ENCODE measurements at places on chromosomes 7 and 10.

DNA sequence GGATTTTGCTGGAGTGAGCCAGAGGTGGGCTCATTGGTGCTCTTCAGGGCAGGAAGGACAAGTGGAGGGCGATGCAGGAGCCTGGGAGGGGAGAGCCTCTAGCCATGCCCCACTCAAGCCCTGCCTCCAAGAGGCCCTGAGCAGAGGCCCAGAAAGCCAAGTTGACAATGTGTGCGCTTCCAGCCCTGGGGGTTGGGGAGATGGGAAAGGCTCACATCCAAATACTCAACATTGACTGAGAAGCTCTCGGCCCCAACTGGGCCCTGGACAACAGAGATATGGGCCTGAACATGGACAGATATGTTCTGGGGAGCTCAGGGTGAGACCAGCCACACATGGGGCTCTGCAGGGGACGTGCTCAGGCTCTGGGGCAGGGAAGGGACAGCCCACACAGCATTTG is 39.0 kb downstream of the FRMPD2 start:
- DNase-seq: no peak

DNA sequence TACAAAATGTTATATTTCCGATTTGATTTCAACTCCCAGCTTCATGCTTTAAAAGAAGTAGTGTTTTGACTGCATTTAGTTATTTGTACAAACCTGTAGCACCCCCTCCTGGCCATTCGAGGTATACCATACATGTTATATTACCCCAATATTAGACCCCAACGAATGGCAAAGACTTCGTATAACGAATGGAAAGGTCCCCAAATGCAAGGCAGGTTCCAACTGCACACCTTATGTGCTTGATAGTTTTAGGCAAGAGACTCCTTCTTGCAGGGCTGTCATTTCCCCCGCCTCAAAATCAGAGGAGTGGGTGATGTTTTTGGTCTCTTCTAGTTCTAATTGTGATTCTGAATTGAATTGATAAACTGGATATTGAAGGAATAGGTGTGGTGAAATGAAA is 101.1 kb upstream of the TARP start:
- DNase-seq: no peak

GRCh38 chr10:12600652-12601051 is 251.3 kb downstream of the CAMK1D start:
- DNase-seq: no peak

GRCh38 chr7:82527851-82528250 is 84.3 kb upstream of the CACNA2D1 start:
- DNase-seq: no peak

DNA sequence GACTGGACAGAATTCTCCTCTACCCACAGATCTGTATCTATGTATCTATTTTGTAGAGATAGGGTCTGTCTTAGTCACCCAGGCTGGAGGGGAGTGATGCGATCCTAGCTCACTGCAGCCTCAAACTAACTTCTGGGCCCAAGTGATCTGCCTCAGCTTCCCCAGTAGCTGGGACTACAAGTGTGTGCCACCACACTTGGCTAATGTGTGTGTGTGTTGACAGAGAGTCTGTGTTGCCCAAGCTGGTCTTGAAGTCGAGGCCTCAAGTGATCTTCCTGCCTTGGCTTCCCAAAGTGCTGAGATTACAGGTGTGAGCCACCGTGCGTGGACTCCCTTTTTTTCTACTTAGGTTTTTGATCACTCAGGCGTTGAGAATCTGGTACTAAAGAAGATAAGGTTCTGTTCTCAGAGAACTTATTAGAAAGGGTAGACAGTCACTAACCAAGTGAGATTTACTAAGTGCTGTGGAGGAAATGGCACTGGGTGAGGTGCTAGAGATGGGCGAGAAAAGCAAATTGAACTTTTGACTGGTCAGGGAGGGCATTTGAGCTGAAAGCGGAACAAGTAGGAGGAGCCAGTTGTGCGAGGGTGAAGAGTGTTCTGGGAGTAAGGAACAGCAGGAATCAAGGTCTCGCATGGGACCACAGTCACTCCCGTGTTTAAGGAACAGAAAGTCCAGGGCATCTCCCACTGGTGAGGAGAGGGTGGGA is 18.0 kb downstream of the NDUFB2 start:
- no peak for DNase-seq

DNA sequence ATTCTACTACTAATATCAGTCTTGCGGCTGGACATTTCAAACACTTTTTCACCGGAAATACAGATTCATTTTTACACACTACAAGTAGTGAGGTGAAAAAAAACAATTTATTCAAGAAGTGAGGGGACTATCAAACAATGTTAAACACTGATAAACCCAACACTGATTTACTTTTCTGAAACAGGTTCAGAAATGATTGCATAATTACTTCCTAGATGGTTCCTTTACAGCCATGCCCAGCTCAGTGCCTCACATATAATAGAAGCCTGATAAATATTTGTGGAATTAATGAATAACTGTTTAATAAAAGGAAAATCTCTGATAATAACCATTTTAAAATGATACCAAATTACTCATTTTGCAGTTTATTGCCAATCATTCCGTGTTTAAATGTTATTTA is 34.6 kb downstream of the FRA10AC1 start:
- no peak for DNase-seq

- peak; percentile 89 for DNase-seq
Observed at GRCh38 chr7:28711114-28711513, 247.0 kb downstream of the TRIL start.

DNA sequence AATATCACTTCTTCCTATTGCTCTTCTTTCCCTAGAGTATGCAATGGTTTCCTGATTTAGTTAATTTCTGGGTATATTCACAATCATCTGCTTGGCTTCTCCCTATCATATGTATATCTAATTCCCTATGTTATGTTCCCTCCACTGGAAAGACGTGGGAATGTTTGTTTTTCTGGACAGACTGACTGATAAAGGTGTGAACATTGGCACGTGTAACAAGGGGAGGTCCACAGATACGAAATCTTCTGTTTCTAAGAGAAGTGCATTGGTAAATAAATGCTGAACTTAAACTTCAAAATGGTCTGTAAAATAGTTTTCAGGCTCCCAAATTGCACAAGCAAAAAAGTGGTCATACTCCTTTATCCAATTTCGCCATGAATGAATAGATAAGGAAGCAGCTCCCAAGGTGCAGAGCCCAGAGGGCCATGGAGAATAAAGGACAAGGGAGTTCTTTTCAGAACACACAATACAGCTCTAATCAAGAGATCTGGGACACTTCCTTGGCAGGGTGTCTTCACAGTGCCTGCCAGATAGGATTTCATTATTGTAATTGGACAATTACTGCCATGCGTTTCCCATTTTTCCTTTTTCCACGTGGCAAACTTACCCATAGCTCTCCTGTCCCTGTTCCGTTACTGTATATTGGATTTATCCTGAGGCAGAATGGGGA is 141.9 kb downstream of the RNF133 start:
- no peak for DNase-seq

- no peak for DNase-seq
Observed at GRCh38 chr10:94239696-94240095, 123.0 kb downstream of the NOC3L start.

- DNase-seq: no peak
Observed at GRCh38 chr10:16950656-16951601, 133.7 kb upstream of the RSU1 start.

- DNase-seq: no peak
Observed at GRCh38 chr10:69792341-69792740, 9.4 kb upstream of the COL13A1 start.

GRCh38 chr10:17239345-17240085 is 11.5 kb downstream of the VIM start:
- no peak for DNase-seq

DNA sequence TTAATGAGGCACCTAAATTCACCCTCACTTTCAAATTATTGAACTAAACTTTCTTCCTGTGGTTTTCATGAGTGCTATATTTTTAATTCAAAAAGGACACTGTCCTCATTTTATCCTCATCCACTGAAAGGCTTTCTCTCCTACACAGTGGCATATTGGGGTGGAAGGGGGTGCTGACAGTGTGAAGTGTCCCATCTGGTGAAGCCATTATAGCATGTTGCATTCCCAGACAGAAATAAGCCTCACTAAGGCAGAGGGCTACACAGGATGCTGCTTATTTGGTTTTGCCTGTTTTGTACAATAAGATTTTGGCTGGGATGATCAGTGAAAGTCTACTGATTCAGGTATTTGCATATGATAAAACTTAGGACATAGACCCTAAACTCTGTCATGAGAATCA is 82.4 kb upstream of the INHBA start:
- no peak for DNase-seq

DNA sequence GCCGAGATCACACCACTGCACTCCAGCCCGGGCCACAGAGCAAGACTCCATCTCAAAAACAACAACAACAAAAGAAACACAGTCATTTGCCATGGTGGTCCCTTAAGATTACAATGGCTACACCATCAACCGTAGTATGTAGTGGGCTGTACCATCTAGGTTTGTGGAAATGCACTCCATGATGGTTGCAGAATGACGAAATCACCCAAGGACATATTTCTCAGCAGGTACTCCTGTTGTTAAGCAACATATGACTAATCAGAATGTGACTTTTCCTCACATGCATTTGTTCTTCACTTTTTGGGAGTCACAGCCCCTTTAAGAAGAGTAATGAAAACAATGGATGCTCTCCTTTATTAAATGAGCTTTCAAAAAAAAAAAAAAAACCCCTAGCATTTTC is 11.0 kb downstream of the SVIL start:
- DNase-seq: no peak

DNA sequence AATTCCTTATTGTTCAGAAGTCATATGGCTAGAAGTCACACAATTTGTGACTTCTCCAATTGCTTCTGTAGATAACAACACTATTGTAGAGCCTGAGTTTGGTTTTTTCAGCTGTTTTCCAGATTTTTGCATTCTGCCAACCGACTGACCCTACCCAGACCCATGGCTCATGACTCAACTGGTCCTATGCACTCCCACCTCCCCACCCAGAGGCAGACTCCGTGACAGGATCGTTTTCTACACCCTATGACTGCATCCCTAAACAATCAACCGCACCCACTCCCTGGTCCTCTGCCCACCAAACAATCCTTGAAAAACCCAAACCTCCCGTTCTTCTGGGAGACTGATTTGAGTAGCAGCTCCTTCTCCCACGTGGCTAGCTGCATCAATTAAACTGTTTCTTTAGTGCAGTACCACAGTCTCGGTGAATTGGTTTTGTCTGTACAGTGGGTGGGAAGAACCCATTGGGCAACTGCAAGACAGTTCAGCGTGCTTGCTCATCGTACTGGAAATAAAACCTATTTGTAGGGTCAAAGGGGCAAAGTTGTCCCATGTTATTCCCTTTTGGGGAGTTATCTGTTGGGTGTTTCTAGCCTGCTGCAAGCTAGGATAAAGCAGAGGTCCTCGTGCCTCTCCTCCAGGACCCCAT is 150.3 kb upstream of the FAM20C start:
- no peak for DNase-seq

DNA sequence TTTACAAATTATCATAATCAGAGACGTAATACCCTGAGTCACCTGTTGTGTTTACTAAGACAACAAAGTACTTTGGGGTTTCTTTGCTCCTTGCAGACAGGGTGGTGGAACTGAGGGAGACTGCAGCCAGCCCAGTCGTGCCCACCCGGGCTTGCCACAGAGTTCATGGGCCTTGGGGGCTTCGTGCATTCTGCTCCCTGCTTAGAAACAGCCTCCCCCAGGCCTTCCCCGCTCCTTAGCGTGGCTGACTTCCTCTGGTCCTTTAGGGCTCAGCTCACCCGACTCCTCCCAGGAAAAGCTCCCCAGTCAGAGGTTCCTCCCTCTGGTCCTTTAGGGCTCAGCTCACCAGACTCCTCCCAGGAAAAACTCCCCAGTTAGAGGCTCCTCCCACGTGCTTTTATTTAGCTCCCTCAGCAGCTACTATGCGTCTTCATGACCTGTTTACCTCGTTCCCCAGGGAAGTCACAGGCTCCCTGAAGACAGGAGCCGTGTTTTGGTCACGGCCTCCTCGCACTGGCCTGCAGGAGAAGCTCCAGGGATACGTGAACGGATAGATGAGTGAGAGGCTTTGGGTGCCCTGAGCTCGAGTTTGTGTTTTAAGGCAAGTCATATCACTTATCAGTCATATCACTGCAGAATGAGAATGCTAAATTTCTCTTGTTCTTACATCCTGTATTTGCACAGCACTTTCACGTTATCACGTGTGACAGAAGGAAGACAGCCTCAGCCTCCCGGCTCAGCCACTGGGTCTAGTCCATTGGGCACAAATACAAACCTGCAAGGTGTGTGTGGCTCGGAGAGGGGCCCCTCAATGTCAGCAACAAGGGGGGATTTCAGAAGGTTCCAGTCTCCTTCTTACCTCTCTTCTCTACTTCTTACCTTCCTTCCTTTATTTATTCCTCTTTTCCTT is 52.7 kb upstream of the VIPR2 start:
- DNase-seq: peak; percentile 83

- no peak for DNase-seq
Observed at GRCh38 chr10:47322300-47323061, at the start of gene GDF2. Gene GDF2, plus strand, starts transcription at chr10:47322454. Its CDS starts 215 bp downstream, at chr10:47322669.

DNA sequence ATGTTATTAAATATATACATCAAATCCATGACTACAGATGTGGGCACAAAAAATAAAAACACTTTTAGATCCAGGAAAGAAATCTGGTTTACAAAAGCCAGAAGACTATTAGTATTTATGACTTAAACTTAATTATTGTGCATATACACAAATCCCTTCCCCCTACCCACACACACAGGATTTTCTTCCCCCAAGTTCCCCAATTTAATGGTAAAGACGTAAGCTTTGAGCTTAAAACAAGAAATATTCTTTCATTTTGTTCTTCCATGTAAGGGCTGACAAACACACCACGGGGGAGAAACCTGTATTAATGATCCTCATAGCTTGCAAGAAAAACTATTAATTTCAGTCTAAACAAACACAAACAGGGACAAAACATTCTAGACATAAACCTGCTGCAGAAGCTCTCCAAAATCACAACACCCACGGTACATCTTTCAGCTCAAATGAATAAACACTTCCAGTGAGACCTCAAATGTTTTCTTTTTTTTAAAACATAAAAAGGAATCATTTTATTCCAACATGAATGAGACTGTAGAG is 28.5 kb downstream of the OSBPL3 start:
- DNase-seq: no peak

DNA sequence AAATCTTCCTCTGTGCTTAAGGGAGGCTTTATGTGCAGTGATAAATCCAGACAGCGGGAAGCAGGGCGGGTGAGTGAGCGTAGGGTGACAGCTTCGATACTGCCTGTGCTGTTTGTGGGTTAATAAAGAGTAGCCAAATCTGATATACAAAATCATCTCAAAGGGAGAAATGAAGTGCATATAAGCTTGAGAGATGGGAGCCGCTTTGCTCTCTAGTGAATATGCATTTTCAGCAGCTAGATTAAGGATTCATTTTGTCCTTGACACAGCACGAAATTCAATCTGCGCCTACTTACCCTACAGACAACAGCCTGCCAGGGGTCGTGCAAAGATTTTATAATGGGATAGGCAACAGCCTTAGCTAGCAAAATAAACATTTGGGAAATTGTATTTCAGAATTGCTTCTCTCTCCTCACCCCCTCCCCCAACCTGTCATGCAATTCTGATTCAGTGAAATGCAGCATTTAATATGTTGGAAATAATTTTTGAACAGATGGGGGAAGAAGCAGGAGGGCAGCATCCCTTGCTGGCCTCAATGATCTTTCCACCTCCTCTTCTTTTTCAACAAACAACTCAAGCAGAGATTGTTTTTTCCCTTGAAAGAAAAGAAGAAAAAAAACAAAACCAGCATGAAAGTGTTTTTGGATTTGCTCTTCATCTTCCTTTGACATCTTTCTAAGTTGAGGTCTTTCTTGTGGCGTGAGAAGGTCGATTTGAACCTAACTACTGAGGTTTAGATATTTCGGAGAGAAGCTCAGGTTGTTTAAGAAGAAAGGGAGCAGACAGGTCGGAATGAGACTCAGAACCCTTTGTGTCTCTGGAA is 117.9 kb downstream of the AOAH start:
- no peak for DNase-seq

GRCh38 chr7:156493942-156494341 is 146.6 kb upstream of the RNF32 start:
- no peak for DNase-seq
